Cerebellar nuclear complex (tissue), 1 donor: ENCODE measurements at places on chromosomes 7 and 10.

DNA sequence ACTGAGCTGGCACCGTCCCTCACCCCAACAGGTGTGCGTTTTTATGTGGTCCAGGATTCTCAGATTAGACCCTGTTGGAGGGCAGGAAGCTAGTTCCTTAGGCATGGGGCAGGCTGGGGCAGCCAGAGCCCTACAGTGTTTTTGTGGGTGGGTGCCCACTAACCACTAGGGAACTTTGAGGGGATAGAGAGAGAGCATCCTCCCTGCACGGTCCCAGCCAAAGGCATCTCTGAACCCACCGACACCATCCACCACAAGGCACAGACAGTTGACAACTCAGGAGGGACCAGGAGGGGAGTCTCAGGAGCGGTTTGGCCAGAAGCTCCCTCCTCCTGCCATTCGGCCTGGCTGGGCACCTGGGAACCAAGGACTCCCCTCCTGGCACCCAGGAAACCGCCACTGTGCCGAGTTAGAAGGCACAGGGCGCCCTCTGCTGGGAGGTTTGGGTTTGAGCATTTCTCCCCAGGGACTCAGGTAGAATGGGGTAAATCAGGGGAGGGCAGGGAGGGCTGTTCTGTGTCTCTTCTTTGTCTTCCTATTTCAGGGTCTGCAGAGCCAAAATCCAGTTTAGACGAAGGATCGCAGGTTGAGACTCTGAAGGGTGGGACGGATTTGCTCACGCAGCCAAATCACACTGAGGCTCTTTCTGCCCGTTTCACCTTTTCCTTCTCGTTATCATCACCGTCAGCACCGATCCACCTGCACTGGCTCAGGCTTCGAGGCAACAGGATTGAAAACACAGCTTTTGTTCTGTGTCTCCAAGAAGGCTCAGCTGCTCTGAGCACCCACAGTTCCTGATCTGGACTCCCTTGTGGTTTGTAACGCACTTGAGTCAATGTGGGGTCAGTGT is 84.8 kb upstream of the COL13A1 start:
- DNase-seq, result no peak

GRCh38 chr10:28894146-28894545 is 216.8 kb downstream of the BAMBI start:
- DNase-seq, result no peak

- DNase-seq, result no peak
Measured at GRCh38 chr10:14758994-14759664, 15.6 kb downstream of the FAM107B start.

DNA sequence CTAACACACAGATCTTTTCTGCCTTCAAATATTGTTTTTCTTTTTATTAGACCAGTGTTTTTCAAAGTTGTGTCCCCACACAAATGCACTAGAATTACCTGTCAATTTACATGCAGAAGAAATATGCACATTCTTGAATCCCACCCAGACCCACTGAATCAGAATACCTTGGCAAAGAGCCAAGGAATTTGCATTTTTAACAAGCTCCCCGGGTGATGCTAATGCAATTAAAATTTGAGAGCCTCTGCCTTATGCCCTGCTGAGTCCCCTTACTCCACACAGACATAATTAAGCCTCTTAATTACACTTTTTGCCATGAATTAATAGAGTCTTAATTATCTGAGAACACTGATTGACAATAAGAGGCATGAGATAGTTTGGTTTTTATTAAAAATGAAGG is 201.2 kb upstream of the GRB10 start:
- no peak for DNase-seq
